ENCODE measurements at places on chromosomes 6 and 20. TPM values are rescaled to one million over a fixed set of nuclear protein-coding genes. Genes with fewer than 3 reads are reported as not detected.
A peak's percentile ranks its signal among the peaks of the same experiment; 100 is the strongest.

GRCh38 chr6:102352552-102352951 lies 959.0 kb downstream of the GRIK2 start:
- H3K4me3 ChIP-seq: no peak overlapping the region
- H3K27me3 ChIP-seq: no peaks in the 10 kb centered on the region
- no peaks in the 10 kb centered on the region for H3K36me3 ChIP-seq
- no peak for DNase-seq
- H3K27ac ChIP-seq: no peak overlapping the region

DNA sequence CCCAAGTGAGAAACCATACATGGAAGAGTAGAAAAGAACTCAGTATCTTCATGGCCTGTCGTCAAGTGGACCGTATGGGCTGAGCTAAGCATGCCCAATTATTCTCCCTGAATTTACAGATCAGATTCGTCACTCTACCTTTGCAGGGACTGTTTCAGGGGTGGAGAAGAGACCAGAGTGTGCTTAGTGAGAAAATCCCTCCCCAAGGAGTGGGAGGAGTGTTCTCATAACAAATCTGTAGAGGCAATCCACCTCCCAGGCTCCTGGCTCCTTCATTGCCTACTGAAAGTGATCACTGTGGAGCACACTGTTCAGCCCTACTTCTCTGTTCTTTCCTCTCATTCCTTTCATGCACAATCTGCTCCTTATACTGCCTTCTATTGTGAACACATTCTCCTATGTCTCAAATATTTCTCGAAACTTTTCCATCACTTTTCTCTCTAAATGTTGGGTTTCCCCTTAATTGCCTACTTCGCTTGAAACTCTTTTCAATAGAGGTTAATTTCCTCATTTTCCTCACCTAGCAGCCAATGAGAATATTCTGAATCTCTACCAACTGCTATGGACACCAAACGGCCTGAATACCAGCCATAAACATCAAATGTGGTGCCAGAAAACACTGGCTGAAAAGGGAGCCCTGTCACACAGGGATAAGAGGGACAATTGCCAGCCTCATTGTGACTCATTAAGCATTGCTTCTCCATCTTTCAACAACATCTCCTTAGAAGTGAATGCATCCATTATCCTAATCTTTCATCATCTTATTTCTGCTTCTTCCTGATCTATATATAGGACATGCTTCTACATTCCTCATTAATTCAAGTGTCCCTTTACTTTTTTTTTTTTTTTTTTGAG lies 398.3 kb downstream of the UTRN start:
- DNase-seq: no peak
- no peaks in the 10 kb centered on the region for H3K36me3 ChIP-seq
- no peaks in the 10 kb centered on the region for H3K4me1 ChIP-seq
- H3K27me3 ChIP-seq: no peaks in the 10 kb centered on the region
- H3K27ac ChIP-seq: no peak overlapping the region
- H3K4me3 ChIP-seq: no peak overlapping the region

DNA sequence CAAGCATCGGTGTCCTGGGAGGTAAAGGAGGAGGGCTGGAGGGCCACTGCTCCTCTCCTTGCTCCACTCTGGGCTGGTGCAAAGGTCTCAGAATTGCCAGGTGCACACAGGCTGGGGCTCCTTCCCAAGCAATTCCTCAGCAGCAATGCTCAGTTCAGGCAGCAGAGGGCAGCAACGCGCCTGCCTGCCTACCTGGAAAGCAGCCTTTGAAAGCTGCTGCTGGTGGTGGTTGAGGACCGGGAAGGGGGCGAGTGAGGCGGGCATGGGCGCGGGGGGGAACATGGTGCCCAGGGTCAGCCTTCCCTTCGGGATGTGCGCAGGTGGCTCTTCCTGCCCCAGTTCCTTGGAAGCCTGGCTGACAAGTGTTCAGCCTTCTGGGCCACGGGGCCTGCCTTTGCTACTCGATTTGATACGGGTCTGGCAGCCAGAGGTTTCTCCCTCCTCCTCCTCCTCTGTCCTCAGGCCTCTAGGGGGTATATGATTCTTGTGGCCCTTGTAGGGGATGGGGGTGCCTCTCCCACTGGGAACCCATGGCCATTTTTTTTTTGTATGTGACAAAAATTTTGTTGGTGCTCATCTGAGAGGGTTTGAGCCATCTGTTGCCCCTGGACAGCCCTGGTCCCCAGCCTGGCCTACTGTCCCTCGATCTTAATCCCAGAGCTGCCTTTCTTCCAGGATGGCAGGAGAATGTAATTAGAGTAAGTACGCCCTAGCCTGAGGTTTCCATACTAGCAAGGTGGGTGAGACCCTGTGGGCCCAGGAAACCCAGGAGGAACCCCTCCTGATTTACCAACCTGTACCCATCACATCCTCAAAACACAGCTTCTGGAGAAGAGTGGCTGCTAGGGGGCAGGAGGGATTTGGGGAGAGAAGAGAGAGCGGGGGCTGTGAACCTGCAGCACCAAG lies 20.1 kb downstream of the MRPS18A start:
- peaks cover 22% of the 10 kb centered on the region for H3K36me3 ChIP-seq
- H3K27ac ChIP-seq: no peak overlapping the region
- no peak overlapping the region for H3K4me3 ChIP-seq
- peaks cover 37% of the 10 kb centered on the region for H3K4me1 ChIP-seq
- peak; percentile 91 for DNase-seq

DNA sequence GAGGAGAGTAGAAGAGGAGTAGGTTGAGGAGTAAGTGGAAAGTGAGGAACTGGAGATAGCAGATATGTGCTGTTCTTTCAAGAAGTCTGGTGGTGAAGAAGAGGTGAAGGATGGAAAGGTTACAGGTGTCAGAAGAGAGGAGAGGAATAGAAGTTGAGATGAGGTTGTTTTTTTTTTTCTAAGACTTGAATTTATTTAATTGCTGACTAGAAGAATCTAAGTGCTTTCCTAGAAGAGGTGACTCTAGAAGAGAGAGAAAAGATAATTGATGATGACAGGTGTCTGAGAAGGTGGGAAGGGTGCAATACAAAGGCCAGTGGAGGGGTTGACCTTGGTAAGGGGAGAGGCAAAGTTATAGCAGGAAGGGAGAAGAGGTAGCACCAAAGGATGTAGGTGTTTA lies 25.6 kb downstream of the NDUFAF5 start:
- no peak overlapping the region for H3K4me3 ChIP-seq
- no peaks in the 10 kb centered on the region for H3K4me1 ChIP-seq
- H3K27me3 ChIP-seq: no peaks in the 10 kb centered on the region
- no peak for DNase-seq

DNA sequence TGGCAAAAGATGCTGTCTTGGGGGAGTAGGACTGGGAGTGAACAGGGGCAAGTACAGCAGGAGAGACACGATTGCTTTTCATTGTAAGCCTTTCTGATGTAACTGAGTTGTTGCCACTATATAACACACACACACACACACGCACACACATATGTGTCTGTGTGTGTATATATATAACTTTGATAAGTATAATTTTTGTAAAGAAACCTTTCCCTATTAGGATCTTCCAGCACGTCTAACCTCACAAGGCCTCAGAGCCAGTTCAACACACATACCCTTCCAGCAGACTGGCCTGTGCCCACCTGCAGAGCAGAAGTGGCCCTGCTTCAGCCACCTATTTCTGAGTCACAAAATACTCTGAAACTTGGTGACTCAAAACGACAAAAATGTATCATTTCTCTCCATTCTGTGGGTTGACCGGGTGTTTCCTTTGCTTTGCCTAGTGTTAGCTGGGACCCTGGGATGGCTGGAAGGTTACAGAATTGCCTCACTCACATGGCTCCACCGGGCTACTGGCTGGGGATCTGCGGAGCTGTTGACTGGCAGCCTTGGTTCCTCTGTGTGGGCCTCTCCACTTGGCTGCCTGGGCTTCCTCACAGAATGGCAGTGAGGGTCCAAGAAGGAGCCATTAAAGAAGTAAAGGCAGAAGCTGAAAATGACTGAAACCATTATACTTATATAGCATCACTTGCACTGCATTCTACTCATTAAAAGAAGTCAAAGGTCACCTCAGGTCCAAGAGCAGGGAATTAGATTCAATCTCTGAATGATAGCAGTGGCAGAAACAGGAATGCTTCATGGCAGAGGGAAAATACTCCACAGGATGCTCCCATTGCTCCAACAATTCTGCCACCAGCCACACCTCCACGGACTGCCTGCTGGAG lies 126.4 kb downstream of the BANF2 start:
- no peak overlapping the region for H3K4me3 ChIP-seq
- DNase-seq: no peak
- no peaks in the 10 kb centered on the region for H3K4me1 ChIP-seq
- no peaks in the 10 kb centered on the region for H3K27me3 ChIP-seq
- no peak overlapping the region for H3K27ac ChIP-seq

The MRAP2 gene
- polyA plus RNA-seq: 9.3 TPM

GRCh38 chr6:71589254-71589653 lies 297.1 kb upstream of the RIMS1 start:
- no peaks in the 10 kb centered on the region for H3K4me1 ChIP-seq
- no peak overlapping the region for H3K27ac ChIP-seq
- no peaks in the 10 kb centered on the region for H3K36me3 ChIP-seq
- no peak overlapping the region for H3K4me3 ChIP-seq
- H3K27me3 ChIP-seq: no peaks in the 10 kb centered on the region

Data from K562 (cell line).